ENCODE measurements at places on chromosomes 2 and 18.

DNA sequence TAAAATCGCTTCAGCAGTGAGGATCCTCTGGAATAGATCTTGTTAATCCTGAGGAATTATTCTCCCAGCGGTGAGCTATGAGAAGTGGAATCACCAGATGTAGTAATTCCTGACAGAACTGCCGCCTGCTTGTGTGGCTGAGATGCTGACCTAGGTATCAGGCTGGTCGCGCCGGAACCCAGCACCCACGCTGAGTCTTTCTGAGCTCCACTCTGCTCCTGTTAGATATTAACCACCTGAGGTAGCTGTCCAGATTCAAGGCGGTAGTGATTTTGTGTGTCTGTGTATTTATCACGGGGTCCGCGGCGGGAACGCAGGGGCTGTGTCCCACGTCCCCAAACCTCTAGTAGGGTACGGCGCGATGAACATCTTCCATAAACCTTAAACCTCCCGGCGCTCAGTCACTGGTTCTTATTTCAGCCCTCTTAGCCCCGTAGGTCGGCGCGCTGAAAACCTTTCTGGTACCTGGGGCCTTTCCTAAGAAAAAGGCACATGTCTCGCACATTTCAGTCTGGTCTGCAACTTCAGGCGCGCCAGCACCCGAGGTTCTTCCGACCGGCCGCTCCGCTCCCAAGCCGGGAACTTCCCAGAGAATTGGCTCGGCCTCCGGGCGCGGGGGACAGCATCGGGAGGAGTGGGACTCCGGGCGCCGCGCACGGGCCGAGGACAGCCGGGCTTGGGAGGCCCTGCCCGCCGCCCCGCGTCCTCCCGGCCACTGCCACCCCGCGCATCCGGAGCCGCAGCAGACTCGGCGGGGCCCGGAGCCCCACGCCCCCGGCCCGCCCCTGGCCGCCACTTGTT is 542 bp upstream of the CNNM3 start:
- no peak for DNase-seq

- no peak for DNase-seq
Measured at GRCh38 chr18:41543815-41544214, 411.2 kb upstream of the PIK3C3 start.

- no peak for DNase-seq
Measured at GRCh38 chr2:24273598-24273997, 86.7 kb downstream of the ITSN2 start.

DNA sequence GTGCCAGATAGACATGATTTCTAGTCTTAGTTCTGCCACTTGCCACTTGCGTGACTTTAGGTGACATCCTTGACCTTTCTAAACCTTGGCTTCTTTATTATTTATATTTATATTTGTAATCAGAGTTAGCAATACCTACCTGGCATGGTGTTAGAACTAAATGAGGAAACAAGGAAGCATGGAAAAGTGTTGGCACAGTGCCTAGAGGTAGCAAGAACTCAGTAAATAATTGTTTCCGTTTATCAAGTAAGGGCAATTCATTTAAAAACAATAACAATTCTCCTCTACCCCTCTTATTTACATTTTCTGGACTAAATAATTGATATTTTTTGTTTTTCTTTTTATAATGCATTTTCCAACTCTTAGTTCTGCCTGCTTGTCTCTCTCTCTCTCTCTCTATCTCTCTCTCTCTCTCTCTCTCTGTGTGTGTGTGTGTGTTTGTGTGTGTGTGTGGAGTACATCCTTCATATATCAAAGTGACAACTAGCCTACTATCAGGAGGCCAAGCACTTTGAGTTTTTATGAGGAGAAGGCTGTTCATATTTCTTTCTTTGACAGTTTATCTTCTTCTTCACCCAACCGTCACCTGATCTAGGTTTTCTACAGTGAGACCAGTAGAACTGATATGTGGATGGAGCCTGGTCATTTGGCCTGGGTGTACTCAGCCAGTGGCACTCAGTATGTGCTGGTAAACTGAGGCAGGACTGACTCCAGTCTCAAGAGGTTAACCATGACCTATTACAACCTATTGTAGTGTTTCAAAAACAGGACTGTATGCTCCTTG is 134.5 kb downstream of the LRRTM1 start:
- DNase-seq = no peak

GRCh38 chr2:54000122-54000521 is 29.3 kb upstream of the PSME4 start:
- no peak for DNase-seq

GRCh38 chr2:201432038-201432620 is 19.1 kb downstream of the TRAK2 start:
- peak; percentile 54 for DNase-seq

- DNase-seq = no peak
Measured at GRCh38 chr2:88967844-88968243, 276.4 kb downstream of the RPIA start.

Data from astrocyte of the hippocampus (primary cell).